ENCODE measurements at places on chromosomes 1 and 21. TPM values are rescaled to one million over a fixed set of nuclear protein-coding genes. Genes with fewer than 3 reads are reported as not detected.

DNA sequence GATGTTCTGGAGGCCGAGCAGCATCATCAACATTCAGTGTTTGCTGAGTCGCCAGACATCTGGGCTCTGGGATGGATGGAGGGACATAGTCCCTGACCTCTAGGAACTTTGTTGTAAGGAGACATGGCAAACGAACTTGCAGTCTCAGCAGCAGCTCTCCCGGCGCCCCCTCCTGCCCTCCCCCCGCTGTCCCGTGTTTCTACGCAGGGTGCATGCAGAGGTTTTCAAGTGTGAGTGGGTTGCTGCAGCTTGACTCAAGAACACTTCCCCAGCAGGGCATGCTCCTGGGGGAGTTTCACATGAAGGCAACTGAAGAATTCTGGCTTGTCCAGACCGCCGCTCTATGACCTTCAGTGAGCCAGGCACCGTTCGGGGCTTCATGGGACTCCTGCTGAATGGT is 121.9 kb downstream of the CAMTA1 start:
- DNase-seq: no peak

- DNase-seq: no peak
Measured at GRCh38 chr1:68270951-68271350, 38.6 kb upstream of the WLS start.

ARHGEF10L gene
- total RNA-seq: 46.2 TPM

PTAFR gene
- total RNA-seq: 28.3 TPM

DNA sequence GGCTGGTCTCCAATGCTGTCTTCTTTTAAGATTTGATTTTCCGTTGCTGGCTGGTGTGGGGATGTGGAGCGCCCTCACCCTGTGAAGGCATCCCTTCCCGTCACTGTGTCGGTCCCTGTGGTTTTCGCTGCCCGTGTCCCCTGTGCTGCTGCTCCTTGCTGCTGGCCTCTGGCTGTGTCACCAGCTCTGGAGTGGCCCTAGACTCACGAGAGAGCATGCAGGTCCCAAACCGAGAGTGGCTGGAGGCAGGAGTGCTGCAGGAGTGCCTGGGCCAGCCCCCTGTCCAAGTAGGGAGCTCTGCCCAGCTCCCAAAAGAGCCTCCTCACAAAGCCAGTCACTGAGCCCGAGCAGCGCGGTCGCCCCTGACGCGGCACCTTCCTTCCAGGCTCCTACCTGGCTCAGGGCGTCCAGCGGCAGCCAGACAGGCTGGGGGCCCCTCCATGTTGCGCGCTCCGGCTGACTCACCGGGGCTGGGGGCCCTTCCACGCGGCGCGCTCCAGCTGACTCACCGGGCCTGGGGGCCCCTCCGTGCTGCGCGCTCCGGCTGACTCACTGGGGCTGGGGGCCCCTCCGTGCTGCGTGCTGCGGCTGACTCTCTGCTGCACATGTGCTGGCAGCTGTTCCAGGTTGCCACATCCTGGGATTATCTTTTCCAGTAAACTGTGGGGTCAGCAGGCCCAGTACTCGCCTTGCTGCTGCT is 106.7 kb upstream of the COL6A1 start:
- DNase-seq: peak; percentile 52

DNA sequence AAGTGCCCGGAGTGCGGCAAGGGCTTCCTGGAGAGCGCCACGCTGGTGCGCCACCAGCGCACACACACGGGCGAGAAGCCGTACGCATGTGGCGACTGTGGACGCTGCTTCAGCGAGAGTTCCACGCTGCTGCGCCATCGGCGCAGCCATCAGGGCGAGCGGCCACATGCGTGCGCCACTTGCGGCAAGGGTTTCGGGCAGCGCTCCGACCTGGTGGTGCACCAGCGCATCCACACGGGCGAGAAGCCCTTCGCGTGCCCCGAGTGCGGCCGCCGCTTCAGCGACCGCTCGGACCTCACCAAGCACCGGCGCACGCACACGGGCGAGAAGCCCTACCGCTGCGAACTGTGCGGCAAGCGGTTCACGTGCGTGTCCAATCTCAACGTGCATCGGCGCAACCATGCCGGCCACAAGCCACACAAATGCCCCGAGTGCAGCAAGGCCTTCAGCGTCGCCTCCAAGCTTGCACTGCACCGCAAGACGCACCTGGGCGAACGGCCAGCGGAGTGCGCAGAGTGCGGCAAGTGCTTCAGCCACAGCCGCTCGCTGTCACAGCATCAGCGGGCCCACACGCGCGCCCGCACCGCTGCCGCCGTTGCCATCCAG is 10.0 kb downstream of the ZNF672 start:
- no peak for DNase-seq

GRHL3 gene
- 0.47 TPM for total RNA-seq

DNA sequence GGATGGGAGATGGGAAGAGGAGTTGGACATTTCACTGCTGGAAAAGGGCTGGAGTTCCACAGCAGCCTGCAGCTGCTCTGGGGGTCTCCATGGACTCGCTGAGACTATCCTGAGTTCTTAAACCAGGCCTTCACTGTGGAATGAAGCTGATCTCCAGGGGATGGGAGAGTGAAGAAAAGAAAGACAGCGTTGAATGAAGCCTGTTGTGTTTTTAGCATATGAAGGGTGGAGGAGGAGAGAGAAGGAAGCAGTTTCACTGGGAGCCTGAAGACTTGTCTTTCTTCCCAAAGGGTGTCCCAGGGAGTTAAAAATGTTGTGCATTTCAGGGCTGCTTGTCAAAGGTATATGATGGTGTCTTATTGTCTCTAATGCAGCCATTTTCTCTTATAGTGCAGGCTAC is 9.2 kb downstream of the ROR1 start:
- no peak for DNase-seq

TMEM200B gene
- 10.8 TPM for total RNA-seq

PIGR gene
- not detected for total RNA-seq

DNA sequence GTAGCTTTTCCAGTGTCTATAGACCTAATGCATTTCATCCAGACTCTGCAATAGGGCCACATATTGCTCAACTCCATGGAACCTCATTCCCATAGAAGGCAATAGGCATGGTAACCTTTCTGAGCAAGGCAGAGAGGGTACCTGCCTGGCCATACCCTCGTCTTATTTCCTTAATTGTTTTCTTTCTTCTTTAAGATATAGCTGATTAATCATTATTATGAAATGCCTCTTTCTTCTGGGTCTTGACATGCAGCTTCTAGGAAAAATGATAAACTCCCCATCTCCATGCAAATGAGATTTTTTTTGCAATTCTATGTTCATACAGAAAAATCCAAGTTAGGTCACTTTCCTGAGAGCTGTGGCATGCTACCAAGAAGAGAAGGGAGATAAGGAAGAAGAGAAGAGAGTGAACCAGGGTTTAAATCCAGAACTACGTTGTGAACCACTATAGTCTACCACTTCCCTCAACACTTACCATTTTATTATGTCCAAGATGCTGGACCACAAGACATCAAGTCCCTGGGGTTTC is 33.0 kb upstream of the IL20 start:
- DNase-seq: no peak

GRCh38 chr1:58927722-58928085 is 143.9 kb upstream of the JUN start:
- no peak for DNase-seq

GRCh38 chr21:36429947-36430546 is 44.9 kb downstream of the CHAF1B start:
- DNase-seq: peak; percentile 56

GPR161 gene
- total RNA-seq: 4.4 TPM

Measured in omental fat pad (tissue), 4 donors.